CD4-positive, alpha-beta T cell treated with Interleukin-12 subunit alpha and Interleukin-12 subunit beta, for 1 hour (primary cell): ENCODE measurements at places on chromosomes 12 and 14.

DNA sequence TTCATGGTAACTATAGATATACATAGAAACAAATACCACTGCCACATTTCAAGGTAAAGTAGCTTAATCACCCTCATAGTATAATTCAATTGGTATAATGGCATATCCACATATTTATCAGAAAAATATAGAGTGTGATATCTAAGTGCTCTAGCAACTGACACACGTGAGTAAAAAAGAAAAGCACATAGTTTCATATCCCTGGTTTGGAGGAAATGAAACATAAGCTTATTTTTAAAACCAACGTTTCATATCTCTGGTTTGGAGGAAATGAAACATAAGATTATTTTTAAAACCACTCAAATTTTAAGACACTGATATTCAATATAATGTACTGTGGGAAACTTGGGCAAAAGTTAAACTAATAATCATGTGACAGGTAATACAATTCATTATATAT lies 2.1 kb downstream of the OR6C70 start:
- DNase-seq, result no peak

- no peak for DNase-seq
Observed at GRCh38 chr14:103898711-103899110, 29.5 kb upstream of the TDRD9 start.

DNA sequence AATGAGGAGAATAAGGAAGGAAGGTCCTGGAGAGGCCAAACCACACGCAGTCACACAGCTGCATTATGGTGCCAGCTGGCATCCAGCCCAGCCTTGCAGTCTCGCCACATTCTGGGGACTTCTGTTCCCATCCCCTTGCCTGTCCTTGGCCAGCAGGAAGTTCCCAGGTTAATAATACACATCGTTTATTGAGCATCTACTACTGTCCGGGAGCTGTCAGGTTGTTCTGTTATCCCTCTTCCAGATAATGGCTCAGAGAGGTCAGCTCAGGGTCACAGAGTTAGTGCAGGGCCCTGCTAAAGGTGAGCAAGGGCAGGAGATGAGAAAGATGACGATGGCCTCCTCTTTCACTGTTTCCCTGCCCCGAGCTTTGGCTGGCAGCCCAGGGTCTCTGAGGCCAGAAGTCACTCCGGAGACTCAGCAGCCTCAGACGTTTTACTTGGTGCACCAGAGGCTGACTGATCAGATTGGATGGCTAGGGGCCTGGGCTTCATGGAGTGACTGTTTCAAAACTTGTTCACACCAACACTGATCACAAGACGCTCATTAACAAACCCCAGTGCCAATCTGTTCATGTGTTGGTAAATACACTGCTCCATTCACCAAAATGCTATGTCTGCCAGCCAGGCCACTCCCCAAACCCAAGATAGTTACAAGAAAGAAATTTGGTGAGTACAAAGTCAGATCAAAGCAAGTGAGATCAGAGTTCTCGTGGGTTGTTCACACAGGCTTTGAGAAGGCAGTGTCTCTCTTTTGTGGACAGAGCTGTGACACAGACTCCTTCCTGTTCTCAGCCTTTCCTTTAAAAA lies 79.2 kb downstream of the B4GALNT3 start:
- peak; percentile 75 for DNase-seq

DNA sequence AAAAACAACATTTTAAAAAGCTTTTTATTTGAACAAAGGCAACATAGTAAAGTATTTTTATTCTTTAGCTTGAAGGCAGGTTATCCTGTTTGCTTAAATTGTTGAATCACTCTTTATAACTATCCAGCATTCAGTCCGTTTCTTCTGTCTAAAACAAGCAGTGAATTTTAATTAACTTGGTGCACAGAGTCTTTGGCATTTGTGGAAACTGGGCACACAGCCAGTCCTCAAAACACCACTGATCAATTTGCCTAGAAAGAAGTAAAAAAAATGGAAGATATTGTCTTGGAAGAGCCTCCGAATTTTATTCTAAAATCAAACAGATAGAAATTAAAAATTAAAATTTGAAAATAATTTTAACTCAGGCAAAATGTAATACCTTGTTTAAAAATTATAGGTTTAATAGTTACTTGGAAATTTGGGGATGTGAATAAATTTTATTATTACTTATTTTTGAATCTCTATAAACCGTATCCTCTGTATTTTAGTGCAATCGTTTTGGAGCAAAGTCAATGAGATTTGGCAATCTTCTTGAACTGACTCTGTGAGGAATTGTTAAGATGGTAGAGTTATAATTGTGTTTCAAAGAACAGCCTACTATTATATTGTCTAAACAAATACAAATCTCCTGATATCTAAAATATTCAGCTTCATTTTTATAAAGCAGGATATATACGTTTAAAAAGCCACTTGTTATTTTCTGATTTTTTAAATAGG lies 927.0 kb downstream of the SLC16A7 start:
- DNase-seq, result no peak

DNA sequence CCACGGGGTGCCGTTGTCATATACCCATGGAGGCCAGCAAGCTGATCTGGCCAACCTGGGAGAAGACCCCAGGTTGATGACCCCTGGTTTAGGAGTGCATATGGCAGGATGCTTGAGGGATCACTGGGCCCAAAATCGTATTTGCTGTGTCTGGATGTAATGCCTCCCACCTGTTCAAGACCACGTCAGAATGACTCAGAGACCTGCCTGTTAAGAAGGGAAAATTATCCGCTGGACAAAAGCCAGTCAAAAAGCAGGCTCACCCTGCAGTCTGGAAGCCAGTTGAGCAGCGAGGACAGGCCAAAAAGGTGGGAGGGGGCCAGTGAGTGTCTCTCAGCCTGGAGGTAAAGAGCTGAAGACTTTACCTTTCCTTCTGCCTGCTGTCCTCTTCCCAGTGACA lies 449.2 kb downstream of the DPF3 start:
- DNase-seq, result no peak

DNA sequence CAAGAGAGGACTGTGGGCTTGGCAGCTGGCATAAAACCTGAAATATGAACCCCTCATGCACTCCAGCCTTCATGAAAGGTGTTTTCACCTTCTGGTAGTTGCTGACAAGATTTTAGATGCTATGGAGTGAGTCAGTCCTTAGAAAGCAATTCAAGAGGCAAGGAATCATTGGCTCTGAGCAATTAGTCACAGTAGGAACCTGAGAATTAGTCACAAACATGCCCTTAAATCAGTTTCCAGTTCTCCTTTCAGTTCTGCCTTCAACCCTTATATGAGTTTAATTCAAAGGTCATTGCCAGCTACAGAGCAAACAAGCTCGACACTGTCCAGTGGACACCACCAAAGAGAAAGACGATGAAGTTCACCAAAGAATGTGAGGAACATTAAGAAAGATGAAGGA lies 472.3 kb downstream of the GLT1D1 start:
- no peak for DNase-seq

GRCh38 chr14:99441918-99442317 lies 38.7 kb downstream of the SETD3 start:
- DNase-seq, result no peak

- no peak for DNase-seq
Observed at GRCh38 chr12:1836241-1836803, 16.0 kb downstream of the LRTM2 start.

GRCh38 chr14:71116568-71117122 lies 209.4 kb downstream of the PCNX1 start:
- no peak for DNase-seq

- no peak for DNase-seq
Observed at GRCh38 chr12:97185567-97185966, 277.0 kb upstream of the RMST start.

DNA sequence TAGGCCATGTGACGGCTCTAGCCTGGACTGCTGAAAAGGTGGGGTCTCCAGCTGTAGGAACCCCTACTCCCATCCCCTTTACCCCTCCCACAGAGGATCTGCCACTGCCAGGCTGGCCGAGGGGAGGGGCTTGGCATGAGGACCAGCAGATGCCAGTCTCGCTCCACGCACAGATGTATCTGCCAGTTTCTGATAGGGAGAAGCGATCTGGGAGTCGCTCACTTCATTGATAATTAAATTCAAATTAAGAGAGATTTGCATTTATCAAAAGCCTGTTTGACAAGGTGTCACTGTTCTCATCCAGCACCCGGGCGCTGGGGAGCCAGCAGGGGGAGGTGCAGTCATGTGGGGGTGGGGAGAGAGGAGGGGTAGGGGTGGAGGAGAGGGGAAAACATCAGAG lies 217.6 kb upstream of the MYL2 start:
- DNase-seq, result no peak

DNA sequence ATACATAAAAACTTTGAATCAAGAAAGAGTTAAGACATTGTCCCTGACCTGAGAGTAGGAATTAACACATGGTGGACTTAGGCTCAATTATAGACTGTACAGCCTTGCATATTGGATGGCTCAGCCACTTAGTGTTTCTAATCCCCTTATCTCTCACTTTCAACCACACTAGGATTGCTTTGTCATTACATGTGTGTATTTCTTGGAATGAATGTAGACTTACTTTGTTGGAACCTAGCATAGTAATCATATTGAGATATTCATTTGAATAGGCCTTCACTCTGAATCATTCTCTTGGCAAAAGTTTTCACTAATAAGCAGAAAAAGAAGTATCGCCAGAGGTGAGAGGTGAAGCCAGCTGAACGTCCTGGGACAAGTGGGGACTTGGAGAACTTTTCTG lies 1973.9 kb upstream of the FLRT2 start:
- no peak for DNase-seq

- no peak for DNase-seq
Observed at GRCh38 chr14:71344506-71344905, 437.2 kb downstream of the PCNX1 start.

- DNase-seq, result no peak
Observed at GRCh38 chr12:94109160-94109559, 39.2 kb upstream of the PLXNC1 start.
